ENCODE measurements at places on chromosomes 5 and 9.

DNA sequence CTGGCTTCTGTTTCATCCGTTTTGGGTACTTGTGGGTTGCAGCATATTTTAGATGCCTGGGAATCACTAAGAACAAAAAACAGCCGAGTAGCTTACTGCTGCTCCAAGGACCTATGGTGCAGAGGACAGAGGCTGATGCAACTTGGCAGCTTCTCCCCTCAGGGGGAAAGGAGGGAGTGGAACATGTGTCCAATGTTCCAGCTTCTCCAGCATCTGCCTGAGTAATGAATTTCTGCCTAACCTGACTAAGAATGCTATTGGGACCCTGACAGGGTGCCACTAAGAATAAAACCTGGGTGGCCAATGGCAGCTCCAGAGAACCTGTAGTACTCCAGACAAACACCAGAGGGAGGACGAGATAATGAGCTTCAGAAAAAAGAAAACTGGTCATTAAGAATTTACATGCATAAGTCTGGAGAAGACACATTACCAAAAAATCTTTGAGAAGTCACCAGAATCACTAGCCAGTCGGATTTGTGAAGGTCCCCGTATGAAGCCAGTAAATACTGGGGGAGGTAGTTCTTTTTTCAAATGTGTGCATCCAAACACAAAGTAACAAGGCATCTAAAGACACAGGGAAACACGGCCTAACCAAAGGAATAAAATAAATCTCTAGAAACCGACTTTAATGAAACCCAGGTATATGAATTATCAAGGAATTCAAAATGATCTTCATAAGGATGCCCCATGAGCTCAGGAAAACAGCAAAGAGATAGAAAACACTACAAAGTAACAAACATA, 293.5 kb downstream of the HINT1 start:
- no peak for DNase-seq

- DNase-seq: no peak
Measured at GRCh38 chr5:90473396-90474234, 956 bp downstream of the MBLAC2 start.

DNA sequence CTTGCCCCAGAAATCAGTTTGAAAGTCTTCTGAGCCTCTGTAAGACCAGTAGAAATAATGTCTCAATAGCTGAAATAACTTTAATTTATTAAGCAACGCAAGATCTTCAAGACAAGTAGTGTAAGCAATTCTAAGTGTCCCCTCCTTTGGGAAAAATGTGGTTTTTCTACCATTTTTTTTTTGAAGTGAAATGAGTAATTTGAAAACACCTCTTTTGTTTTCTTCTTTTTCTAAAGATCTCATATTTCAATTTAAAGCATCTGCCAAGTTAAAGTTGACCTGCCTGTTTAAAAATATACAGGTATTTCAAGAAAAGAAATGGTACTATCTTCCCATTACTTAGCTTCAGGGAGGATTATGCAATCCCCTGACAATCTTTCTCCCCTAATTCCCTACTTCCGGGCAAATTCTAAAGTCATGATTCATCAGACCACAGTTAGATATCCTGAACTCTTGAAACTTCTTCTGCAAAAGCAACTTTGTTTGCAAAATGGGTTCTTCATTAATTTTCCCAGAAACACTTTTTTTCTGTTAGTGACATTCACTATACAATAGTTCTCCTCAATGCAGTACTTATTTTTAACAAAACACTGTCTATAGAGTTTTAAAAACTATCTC, 7.8 kb upstream of the ANXA1 start:
- peak; percentile 78 for DNase-seq

DNA sequence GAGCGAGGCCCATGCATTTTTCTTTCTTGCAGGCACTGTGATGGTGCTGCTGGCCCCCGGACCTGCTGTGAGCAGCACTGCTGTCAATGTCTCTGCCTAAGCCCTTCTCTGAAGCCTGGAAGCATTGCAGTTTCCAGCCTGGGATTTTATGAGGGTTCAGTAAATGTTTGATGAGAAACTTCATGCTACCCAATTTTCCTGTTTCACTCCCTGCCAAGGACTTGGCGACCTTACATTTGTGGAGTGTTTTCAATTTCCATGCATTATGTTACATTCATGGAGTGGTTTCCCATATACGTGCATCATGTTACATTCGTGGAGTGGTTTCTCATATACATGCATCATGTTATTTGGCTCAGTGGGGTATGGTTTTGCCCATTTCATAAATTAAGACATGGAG, 90.7 kb upstream of the PTCH1 start:
- DNase-seq: no peak

GRCh38 chr9:123027517-123027916, 6.0 kb upstream of the GPR21 start:
- no peak for DNase-seq

DNA sequence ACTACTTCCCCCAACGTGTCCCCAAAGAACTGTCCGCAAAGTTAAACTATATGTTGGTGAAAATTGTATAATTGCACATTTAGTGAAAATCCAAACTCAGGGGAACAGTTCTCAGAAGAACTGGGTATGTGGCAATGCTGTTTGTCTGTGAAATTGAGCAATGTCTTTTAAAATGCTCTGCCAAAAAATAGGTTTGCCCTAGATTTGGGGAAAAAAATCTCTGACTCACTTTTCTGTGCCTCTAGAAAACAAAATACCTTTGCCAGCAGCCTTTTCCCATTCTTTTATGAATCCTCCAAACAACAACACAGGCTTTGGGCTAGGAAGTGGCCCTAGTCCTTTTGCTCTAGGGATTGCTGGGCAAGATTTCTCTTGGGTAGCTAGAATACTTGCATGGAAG, 37.4 kb upstream of the ZNF608 start:
- no peak for DNase-seq

- peak; percentile 41 for DNase-seq
Measured at GRCh38 chr9:36328798-36329411, 70.7 kb upstream of the GNE start.

- DNase-seq: no peak
Measured at GRCh38 chr9:97615439-97616072, 17.6 kb downstream of the TSTD2 start.

DNA sequence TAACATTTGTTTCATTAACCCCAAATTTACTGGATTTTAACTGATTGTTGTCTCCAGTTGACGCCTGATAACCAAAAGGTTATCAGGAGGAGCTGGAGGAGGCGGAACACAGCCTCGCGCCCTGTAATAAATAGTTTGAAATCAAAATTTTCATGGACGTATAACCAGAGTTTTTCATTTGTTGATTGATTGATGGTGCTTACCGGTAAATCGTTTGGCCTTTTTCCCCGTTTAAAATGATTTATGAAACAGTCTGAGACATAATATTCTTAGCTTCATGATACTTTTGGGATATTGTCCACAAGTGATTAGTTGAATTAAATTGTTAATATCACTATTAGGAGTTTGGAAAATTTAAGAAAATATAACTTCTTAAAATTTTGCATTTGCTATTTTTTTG, 1.7 kb downstream of the FOCAD start:
- DNase-seq: no peak

- DNase-seq: no peak
Measured at GRCh38 chr5:39100851-39101396, 26.7 kb upstream of the RICTOR start.

DNA sequence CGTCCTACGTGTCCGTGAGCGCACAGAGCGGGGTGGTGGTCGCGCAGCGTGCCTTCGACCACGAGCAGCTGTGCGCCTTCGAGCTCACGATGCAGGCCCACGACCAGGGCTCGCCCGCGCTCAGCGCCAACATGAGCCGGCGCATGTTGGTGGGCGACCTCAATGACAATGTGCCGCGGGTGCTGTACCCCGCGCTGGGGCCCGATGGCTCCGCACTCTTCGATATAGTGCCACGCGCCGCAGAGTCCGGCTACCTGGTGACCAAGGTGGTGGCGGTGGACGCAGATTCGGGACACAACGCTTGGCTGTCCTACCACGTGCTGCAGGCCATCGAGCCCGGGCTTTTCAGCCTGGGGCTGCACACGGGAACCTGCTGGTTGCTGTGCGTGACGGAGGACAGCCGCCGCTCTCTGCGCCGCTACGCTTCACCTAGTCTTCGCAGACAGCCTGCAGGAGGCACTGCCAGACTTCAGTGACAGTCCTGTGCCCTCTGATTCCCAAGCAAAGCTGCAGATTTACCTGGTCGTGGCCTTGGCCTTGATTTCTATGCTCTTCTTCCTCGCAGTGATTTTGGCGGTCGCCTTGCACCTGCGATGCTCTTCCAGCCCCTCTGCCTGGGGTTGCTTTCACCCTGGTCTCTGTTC, 2.4 kb upstream of the PCDHGA12 start:
- DNase-seq: no peak

GRCh38 chr5:132498152-132498551, 7.6 kb upstream of the IRF1 start:
- DNase-seq: no peak

DNA sequence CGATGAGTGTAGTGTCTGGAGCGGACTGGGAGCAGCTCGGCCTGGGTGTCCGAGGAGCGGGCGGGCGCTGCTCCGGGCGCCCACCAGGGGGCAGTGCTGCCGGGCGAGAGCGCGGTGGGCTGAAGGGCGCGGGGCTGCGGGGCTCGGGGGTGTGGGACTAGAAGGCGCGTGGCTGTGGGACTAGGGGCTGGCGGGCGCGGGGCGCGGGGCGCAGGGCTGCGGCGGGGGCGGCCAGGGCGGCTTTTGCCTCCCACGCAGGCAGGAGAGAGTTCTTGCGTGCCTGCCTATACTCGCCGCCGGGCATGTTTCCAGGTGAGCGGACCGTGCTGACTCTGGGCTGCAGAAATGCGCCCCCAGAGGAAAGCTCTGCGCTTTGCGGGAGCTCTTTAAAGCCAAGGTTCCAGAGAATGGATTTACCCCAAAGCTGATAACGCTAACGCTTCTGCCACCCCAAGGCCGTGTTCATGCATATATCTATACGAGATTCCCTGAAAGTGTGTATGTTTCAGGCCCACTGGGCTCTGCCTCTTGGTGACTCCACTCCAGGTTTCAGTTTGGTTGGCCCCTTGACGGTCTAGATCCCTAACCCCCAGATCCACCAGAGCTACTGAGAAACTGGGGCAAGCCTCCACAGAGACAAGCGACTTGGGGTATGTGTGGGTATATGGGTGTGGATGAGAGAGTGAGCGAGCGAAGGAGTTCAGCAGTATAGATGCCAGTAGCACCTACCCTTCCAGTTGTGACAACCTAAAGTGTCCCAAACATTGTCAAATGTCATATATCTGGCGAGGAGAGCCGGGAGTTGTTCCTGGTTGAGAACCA, 56.2 kb downstream of the ACER2 start:
- DNase-seq: no peak

DNA sequence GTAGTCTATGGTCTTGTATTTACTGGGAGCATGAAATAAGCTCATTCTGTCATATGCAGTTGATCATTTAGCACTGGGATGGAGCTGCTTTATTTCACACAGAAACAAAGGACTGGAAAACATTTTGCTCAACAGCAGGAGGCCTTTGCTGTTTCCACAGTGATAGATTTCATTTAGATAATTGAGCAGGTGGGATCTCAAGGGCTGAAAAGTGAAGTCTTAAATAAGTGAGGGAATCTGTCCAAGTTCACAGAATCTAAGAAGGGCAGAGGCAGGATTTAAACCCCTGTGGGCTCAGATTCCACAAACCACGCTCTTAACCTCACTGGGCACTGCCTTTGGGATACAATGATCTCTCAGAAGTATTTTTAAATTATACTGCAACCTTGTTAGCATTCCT, 47.8 kb downstream of the PRLR start:
- no peak for DNase-seq

DNA sequence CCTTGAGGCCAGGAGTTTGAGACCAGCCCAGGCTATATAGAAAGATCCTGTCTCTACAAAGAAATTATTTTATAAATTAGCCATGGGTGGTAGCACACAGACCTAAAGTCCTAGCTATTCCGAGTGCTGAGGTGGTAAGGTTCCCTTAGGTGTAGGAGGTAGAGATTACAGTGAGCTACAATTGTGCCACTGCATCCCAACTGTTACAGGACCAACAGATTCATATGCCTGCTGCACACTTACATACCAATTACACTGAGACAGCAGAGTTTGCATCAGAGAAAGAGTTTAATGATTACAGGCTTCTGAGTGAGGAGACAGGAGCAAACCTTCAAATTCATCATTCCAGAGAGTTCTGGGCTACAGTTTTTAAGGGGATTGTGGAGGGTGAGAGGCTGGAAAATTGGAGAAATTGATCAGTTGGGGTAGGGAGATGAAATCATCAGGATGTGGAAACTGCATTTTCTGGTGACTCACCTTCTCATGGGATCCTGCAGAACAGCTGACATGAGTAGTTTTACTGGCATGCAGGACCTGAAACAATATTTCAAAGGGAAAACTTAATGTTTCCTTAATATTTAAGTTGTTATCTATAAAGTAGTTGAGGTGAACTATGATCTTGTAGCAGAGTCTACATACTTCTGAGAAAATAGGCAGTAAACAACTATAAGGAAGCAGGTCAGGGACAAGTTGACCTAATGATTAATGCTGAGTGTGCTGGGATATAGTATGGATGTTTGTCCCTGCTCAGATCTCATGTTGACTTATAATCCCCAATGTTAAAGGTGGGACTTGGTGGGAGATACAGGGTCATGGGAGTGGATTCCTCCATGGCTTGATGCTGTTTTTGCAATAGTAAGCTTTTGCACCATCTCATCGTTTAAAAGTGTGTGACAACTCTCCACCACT, 54.7 kb downstream of the ANXA2R start:
- no peak for DNase-seq

- no peak for DNase-seq
Measured at GRCh38 chr9:8534828-8535227, 735.2 kb upstream of the DMAC1 start.

DNA sequence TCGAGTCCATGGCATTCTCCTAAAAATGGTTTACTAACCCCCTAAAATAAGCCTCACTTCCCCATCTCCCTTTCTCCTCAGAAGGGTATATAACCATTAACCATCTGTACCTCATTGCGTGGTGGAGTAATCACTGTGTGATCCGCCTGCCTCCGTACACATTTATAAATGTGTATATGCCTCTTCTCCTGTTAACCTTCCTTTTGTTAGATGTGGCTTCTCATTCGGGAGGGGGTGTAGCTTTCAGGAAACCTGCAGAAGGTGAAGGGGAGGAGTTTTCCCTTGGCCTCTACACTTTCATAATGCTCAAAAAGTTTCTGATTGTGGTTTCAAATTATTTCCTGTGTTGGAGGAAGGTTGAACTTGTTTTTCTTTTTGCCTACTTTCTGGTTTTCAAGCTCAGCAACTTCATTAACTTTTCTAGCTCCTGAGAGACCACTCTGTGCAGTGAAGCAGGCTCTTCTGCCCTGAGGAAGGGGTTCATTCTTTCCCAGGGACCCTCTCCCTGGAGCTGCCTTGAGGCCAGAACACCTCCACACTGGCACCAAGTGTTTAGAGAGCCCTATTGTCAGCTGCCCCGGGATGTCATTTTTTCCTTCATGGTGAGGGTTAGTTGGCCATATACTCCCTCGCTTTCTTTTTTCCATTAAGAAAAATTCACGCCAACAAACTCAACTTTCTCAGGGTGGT, 46.9 kb downstream of the RASGRF2 start:
- no peak for DNase-seq

DNA sequence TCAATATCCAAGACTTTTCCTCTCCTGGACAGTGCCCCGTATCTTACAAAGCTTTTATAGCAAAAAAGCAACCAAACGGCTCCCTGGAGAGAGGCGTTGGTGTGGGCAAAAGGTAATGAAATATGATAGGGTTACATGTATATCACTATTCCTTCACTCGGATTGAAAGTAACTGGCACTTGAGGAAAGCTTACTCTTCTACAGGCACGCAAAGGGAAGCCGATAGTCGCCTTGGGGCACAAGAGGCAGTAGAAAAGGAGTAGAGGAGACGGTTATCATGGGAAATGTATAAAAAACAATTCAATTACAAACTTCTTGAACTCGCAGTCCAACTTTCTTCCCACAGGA, 1.1 kb downstream of the DIAPH1 start:
- no peak for DNase-seq
